Daoy (cell line): ENCODE measurements at places on chromosomes 6 and 20. TPM values are rescaled to one million over a fixed set of nuclear protein-coding genes. Genes with fewer than 3 reads are reported as not detected.

GRCh38 chr6:16409531-16410441 is 171.4 kb downstream of the GMPR start:
- peak; percentile 51 for DNase-seq

GRCh38 chr6:154457881-154458284 is 52.6 kb downstream of the CNKSR3 start:
- peak; percentile 53 for DNase-seq

DNA sequence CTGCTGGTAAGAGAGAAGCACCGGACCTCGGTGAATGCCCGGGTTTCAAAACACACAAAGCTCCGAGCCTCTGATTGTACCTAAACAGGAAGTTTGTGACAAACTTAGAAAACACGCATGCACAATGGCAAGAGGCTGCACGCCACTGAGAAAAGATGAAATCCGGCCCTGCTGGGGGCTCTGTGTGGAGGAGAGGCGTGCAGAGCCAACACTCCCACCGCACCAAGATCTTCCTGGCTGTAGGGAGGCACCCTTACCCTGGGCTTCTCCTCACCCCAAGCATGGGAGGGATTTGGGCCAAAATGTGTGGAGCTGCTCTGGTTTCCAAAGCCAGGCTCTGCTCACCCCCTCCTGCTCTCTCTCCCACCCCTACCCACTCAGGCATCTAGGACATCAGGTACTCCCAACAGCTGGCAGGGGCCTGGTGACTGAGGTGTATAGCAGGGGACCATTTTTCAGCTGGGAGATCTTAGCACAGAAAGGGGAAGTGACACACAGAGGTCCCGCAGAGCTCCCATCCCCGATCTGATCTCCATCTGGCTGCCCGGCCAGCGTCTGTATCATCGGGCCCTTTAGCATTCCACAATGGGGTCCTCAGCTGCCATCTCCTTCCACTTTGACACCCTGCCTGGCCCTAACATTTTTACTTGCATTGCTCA is 84.2 kb downstream of the TRERF1 start:
- no peak for DNase-seq

DNA sequence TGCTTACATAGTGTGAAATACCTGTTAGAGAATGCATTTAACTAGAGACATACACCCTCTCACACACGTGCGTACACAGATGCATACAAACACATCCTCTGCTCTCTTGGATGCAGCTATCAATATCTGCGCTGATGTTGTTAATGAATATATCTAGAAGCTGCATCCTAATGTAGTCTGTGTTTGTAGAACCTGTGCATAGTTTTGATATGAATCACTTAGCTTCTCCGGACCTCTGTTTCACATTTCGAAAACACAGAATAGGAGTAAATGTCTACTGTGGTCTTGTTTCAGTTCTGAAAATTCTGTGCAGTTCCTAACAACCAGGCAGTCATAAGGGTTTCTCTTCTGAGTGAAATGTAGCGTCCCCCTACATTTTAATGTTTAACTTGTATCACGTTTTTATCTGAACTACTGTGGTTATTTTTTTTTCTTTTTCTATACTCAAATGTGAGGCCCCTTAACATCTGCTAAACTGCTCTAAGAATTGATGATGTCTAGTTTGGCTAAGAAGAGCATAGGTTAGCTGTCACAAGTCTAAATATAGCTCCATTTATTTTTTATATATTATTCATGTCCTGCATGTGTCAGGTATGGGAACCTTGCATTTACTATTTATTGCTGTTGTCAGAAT is 254.5 kb downstream of the TMEM242 start:
- DNase-seq = no peak

- DNase-seq = no peak
These were observed 17.3 kb upstream of the ZNF334 start for GRCh38 chr20:46530640-46531039.

DNA sequence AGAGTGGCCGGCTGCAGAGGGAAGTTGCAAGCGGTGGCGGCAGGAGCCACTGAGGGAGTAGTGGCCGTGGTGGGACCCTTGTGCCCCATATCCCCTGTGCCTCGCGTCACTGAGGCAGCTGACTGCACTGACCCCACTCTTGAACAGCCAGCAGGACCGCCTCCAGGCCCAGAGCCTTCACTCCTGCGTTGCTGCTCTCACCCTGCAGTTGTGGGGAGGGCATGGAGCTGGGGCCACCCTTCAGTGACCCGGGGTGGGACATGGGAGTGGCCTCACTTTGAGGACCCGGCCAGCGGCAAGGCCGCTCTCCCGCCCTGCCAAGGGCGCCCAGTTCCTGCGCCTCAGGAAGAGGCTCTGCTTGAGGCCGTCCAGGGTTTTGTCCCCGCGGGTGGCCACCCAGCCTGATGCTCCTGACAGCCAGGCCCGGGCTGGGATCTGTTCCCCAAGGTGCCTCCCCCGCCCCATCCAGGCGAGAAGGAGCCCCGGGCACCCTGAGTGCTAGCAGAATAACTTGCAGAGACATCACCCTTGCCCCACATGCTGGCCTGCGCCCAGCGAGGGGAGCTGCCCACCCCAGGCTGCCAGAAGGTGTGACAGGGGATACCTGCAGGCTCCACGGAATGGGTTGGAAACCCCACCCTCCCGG is 44.4 kb downstream of the HLA-DRA start:
- no peak for DNase-seq

The SIM1 gene
- 0.51 and 0.77 TPM in 2 replicates for total RNA-seq

The POU3F2 gene
- total RNA-seq = 0.63 and 0.77 TPM in 2 replicates
